Tibial nerve (tissue), 4 donors: ENCODE measurements at places on chromosomes 11 and 22.

DNA sequence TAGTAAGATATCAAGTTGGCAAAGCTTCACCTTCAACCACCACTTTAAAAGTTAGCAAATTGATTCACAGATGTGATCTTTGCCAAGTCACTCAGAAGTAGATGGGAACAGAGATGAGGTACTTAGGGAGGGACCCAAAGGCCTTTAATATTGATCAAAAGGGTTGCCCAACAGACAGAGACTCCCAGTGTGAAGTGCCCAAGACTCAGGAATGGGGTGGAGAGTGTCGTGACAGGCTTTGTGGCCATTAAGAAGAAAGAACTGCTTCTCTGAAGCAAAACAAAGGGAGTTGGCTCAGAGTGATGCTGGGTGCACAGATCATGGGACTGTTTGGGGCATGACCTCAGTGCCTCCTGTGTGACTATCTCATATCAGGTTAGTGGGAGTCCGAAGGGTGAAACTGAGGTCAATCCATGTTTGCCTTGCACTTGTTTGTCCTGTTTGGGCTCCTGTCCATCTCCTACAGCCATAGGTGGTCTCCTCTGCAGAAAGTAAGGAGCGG, 132.3 kb downstream of the APIP start:
- DNase-seq, result no peak

DNA sequence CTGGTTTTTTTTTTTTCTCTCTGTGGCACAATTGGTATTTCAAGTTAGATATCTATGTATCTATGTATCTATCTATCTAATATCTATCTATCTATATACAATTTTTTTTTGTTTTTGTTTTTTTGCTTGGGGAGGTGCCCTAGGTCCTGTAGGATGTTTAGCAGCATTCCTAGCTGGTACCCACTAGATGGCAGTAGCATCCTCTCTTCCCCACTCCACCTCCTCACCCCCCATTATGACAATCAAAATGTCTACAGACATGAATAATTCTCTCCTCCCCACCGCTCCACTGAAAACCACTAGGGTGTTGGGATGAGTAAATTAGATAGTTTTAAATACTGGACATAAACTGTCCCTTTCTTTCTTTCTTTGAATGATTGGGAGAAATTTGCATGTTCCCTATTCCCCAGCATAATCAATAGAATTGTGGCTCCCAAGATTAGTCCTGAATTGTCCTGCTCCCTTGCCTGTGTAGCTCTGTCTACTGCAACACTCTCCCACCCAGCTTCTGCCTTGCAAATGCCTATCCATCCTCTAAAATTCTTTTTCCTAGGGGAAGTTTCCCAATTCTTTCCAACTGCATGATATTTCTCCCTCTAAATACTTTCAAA, 1152.4 kb downstream of the LRRC4C start:
- no peak for DNase-seq

DNA sequence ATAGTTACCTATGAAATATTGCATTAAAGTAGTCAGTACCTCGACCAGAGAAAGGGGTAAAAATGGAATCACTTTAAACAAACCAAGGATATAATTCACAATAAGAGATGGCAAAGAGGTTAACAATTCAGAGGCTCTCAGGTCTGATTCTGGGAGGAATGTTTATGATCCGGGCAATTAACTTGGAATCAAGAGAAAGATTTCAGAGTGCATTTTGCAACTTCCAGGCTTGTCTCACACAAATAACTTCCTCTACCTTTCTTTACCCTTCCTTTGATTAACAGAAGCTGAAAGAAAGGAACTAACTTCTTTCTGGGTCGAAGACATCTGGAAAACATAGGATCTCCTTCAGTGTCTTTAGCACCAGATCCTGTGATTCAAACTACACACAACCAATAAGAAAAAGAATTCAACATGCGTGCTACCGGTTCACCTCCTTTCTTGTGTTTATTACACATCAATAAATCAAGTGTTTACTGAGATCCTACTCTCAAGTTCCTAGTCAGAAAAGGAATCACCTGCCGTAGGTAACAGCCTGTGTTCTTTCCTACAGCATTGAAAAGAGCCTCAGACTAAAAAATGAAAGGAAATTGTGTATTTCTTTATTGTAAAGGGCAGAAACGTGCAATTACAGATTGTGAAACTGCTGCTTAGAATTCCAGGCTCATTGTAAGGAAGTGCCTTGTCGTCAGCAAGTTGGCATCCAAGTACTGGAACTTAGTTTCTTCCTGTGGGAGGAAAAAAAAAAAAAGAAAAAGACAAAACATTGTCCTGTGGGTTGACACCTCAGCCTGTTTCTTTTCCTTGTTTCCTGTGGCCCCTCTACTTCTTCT, 29.5 kb downstream of the CARD18 start:
- DNase-seq, result no peak

- no peak for DNase-seq
Measured at GRCh38 chr11:29485641-29486040, 531.2 kb downstream of the KCNA4 start.

DNA sequence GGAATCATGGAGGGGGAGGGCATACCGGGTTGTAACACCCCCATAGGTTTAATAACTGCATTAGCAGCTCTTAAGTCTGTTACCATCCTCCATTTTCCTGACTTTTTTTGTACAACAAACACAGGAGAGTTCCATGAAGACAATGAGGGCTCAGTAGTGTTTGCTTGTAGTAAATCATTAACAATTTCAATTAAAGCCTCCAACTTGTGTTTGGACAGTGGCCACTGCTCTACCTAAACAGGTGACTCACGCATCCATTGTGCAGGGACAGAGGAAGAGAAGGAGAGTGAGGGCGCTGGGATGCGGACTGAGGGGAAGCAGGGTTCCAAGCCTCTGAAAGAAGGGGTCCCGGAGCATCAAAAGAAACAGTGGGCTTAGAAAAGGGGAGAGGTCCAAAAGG, 21.3 kb upstream of the MTNR1B start:
- DNase-seq, result no peak

DNA sequence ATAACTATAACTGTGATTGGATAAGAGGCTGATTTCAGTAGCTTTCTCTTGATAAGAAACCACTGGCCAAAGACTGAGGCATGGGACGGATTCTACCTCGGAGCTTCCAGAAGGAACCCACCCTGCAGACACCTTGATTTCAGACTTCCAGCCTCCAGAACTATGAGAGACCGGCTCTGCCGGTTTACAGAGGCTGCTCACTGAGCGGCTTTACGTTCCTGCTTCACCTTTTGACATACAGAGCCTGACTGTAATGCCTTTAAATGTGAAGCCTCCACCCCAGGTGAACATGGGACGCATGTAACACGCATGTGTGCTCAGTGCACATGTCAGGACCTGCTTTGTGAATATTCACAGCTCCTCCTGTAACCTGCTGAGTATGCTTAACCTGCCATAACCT, 361.5 kb downstream of the CTTN start:
- DNase-seq, result no peak

GRCh38 chr11:3340025-3340424, 38.9 kb downstream of the ZNF195 start:
- DNase-seq, result no peak

- DNase-seq, result no peak
Measured at GRCh38 chr22:50415426-50415825, 59.4 kb downstream of the SBF1 start.

GRCh38 chr11:94315664-94316063, 11.3 kb downstream of the IZUMO1R start:
- DNase-seq, result no peak

DNA sequence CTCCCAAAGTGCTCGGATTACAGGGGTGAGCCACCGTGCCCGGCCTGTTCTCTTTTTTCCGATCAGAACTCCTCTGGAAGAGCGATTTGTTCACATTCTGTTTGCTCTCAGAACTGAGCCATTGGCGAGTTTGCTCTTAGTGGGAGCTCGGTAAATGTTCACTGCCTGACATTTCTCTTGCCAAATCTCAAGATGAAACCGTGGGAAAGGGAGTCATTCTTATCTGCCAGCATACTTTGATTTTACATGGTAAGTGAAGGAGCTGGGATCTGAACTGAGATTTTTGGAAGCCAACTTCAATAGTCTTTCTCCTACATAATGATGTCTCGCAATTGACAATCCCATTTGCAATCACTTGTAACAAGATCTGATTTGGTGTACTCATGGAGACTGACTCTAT, 445.8 kb upstream of the ISX start:
- no peak for DNase-seq

GRCh38 chr11:108368134-108368533, 99.2 kb downstream of the C11orf65 start:
- no peak for DNase-seq

GRCh38 chr22:40247976-40248375, 70.3 kb downstream of the TNRC6B start:
- no peak for DNase-seq

GRCh38 chr11:132859306-132859705, 673.0 kb downstream of the OPCML start:
- DNase-seq, result no peak

DNA sequence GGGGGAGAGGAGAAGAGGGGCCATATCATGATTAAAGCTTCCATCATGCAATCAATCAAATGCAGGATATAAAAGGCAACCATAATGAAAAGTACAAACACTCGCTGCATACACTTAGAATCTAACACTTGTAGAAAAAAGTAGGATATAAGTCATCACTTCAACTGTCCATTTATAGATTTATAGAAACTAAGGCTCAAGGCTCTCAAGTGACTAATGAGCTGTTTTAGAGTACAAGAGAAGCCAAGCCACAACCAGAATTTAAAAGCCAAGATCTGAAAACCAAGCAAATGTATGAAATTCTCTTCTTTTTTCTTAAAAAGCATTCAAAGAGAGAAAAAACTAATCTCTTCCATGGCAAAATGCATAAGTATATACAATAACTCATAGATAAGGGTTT, 160.2 kb upstream of the BLID start:
- DNase-seq, result no peak
